ENCODE measurements at places on chromosomes 2 and 18.

DNA sequence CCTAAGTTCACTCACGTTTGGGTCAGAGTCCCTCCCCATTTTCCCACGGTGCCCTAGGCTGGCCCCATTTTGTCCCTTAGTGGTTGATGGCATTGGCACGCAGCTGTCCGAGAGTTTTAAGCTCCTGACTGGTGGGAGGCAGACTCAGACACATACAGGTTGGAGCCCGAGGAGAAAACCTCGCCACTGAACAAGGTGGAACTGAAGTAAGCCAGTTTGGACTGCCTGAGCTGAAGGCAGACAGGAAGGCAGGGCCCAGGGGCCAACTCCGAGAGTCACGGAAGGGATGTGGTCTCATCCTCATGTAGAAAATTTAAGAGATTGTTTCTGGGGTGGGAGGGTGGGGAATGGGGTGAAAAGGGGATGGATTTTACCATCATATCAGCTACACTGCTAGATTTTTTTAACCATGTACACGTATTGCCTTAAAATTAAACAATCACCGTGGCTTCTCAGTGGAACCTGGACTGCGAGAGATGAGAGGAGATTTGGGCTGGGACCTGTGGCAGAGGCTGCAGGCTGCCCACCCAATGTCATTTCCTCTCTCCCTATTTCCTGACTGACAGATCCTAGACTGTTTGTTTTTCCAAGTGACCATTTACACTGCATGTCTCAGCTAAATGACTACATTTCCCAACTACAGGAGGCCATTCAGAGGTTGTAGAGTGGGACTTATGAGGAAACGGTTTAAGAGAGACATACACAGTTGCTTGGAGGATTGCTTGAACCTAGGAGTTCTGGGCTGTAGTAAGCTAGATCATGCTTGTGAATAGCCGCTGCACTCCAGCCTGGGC is 19.4 kb upstream of the NMUR1 start:
- no peak for DNase-seq
- no peak overlapping the region for H3K4me3 ChIP-seq
- H3K27ac ChIP-seq: no peak overlapping the region
- H3K27me3 ChIP-seq: no peaks in the 10 kb centered on the region
- H3K36me3 ChIP-seq: no peaks in the 10 kb centered on the region

DNA sequence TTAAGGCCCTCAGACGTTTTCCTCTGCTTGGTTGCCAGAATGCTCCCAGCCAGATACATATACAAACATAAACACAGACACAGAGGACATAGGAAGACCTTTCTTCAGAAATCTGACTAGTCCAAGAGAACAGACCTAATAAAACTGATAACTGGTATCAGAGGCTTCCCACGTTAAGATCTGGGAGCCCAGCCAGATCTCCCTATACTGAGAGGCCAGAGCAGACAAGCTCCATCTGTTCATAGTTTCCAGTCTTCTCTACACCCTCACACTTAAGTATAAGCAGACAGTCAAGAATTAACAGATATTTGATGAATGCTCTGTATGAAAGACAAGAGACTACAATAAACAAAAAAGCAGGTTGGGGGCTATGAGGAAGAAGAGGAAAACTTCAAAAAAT is 240.5 kb upstream of the CHAC2 start:
- DNase-seq: no peak
- no peaks in the 10 kb centered on the region for H3K36me3 ChIP-seq
- H3K27me3 ChIP-seq: no peaks in the 10 kb centered on the region
- no peak overlapping the region for H3K4me3 ChIP-seq

DNA sequence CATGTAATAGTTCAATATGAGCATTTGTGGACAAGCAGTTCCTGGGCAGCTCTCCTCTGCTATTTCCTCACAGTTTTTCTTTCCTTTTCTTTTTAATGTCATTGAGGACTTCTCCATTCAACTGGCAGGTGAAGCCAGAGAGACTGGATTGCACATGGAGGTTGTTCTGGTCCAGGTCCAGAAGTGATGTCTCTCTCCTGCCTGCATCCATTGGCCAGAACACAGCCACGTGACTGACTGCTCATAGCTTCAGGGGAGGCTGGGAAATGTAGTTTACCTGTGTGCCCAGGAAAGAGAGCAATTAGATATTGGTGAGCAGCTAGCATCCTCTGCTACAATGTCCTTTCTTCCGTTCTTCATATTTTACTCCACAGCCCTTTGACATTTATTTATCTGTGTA is 20.2 kb upstream of the ADAM23 start:
- no peaks in the 10 kb centered on the region for H3K36me3 ChIP-seq
- H3K4me3 ChIP-seq: no peak overlapping the region
- H3K27me3 ChIP-seq: no peaks in the 10 kb centered on the region
- no peaks in the 10 kb centered on the region for H3K4me1 ChIP-seq
- H3K27ac ChIP-seq: no peak overlapping the region

- no peak overlapping the region for H3K27ac ChIP-seq
- H3K4me1 ChIP-seq: no peaks in the 10 kb centered on the region
- H3K4me3 ChIP-seq: no peak overlapping the region
- H3K36me3 ChIP-seq: no peaks in the 10 kb centered on the region
- H3K27me3 ChIP-seq: no peaks in the 10 kb centered on the region
These were observed 28.4 kb downstream of the E2F6 start for GRCh38 chr2:11437602-11438001.

- no peak overlapping the region for H3K4me3 ChIP-seq
- H3K27me3 ChIP-seq: peaks cover 12% of the 10 kb centered on the region
- DNase-seq: no peak
- H3K4me1 ChIP-seq: no peaks in the 10 kb centered on the region
- H3K36me3 ChIP-seq: no peaks in the 10 kb centered on the region
These were observed 371.6 kb downstream of the EIPR1 start for GRCh38 chr2:3005859-3006501.

DNA sequence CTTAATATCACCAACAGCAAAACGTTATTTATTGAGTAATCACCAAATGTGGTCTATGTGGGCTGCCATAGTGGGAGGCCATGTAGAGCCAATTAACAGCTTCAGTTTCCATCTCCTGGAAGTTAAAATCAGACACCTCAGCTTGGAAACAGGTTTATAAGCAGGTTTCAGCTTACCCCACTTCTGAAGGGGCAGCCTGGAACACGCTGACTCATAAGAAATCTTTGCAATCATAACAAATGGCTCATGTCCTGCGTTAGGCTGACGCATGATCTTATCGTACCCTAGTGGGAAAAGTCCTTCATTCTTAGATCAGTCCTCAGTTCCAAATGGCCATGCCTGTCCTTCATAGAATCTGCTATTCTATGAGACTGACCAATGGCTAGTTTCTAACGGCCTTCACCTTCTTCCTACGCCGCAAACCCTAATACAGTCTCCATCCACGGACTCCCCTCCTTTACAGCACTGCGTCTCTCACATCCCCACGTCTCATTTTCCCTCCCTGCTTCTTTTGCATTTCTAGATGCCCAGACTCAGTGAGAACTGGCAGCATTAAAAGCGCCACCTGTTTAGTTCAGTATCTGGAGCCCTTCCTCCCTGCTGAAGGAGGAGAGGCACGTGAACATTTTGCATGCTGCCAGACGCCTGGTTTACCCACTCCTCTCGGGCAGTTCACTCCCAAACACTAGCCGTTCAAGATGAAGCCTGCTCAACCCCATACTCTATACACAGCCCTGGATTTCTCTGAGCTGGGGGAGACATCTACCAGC is 24.2 kb upstream of the BZW1 start:
- H3K4me1 ChIP-seq: peaks cover 6% of the 10 kb centered on the region
- H3K36me3 ChIP-seq: no peaks in the 10 kb centered on the region
- no peak overlapping the region for H3K4me3 ChIP-seq
- peak; percentile 77 for DNase-seq

DNA sequence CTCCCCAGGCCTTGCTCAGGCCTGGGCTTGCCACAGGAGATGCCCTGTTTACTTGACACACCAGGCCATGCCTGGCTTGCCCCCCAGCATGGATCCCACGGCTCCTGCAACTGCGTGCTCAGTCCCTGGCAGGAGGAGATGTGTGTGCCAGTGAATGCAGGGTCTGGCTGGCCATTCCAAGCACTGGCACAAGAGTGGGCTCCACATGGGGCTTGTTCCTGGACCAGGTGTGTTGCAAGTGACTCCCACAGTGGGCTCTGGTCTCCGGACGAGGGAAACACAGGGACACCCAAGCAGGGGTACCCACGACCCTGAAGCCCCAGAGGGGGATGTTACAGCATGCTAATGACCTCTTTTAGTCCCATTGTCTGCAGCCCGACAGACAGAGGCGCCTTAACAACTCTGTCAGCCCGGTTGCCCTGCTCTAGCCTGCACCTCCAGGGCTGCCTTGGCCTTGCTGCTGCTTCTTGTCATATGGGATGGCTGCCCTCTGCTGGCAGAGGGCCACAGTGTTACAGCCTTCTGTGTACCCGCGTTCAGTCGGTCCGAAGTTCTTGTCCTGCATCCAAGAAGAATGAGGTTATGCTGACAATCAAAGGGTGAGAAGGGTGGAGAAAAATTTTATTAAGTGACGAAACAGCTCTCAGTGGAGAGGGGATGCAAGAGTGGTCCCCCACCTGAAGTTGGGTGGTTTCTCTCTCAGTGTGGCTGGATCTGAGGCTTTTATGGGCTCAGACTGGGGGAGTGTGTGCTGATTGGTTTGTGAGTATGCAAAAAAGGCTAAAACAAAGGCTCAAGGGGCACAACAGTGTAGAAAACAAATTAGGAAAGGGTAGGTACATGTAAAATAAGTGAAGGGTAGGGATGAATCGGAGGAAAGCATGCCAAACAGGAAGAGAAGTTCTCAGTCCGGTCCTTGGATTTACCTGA is 180.4 kb downstream of the MBD5 start:
- H3K4me3 ChIP-seq: no peak overlapping the region
- no peaks in the 10 kb centered on the region for H3K36me3 ChIP-seq
- peak; percentile 11 for DNase-seq
- no peaks in the 10 kb centered on the region for H3K4me1 ChIP-seq
- H3K27ac ChIP-seq: no peak overlapping the region

DNA sequence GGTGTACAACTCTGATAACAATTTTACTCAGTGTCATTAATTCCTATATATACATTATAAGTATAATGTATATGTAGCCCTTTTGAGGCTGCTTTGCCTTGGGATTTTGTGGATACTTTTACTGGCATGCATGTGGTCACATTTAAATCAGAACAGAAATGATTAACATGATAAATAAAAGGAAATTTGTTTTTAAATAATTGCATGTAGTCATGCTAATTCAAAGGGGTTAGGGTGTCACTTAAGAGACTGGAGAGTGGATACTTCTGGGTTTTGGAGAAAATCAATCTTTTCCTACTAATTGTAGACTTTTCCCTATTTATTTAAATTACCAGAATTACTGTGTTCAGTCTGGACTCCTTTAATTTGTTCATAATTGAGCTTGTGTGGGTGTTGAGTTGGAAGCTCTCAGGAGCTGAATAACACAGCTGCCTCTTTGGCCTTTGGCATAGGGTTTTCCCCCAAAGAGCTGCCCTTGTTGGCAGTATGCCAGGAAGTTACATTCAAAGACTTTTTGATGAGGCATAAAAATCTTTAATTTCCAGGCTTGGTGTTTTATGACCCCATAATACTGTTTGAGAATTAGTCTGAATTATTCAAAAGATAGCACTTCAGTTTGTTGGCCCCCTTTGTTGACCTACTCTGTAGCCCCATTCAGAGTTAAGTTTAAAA is 484.7 kb upstream of the NRP2 start:
- no peaks in the 10 kb centered on the region for H3K4me1 ChIP-seq
- H3K4me3 ChIP-seq: no peak overlapping the region
- no peaks in the 10 kb centered on the region for H3K36me3 ChIP-seq
- no peak for DNase-seq
- no peak overlapping the region for H3K27ac ChIP-seq

GRCh38 chr2:217975626-217976025 is 27.2 kb downstream of the TNS1 start:
- peaks cover 71% of the 10 kb centered on the region for H3K4me1 ChIP-seq
- no peak for DNase-seq
- H3K36me3 ChIP-seq: peaks cover 17% of the 10 kb centered on the region
- no peak overlapping the region for H3K4me3 ChIP-seq
- no peaks in the 10 kb centered on the region for H3K27me3 ChIP-seq
- H3K27ac ChIP-seq: no peak overlapping the region

DNA sequence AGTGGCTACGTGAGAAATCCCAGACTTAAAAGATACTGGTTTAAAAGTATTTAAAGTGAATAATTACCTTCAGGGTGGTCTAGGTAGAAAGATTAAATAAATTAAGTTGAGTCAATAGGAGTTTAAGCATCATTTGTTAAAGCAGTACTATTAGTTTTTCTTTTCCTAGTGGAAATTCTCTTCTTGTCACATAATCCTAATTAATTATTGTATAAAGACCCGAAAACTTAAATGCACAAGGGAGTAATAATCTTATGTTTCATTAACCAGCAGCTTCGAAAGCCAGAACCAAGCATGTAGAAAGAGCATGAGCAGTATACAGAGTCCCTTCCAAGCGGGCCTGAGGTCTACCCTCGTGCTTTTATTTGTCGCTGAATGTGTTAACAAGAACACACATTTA is 90.2 kb upstream of the SKOR2 start:
- H3K4me1 ChIP-seq: no peaks in the 10 kb centered on the region
- H3K27ac ChIP-seq: no peak overlapping the region
- DNase-seq: no peak
- H3K27me3 ChIP-seq: no peaks in the 10 kb centered on the region
- no peak overlapping the region for H3K4me3 ChIP-seq

- no peaks in the 10 kb centered on the region for H3K36me3 ChIP-seq
- no peaks in the 10 kb centered on the region for H3K27me3 ChIP-seq
- no peaks in the 10 kb centered on the region for H3K4me1 ChIP-seq
- H3K27ac ChIP-seq: no peak overlapping the region
These were observed 59.0 kb downstream of the SEPTIN10 start for GRCh38 chr2:109554758-109555157.

DNA sequence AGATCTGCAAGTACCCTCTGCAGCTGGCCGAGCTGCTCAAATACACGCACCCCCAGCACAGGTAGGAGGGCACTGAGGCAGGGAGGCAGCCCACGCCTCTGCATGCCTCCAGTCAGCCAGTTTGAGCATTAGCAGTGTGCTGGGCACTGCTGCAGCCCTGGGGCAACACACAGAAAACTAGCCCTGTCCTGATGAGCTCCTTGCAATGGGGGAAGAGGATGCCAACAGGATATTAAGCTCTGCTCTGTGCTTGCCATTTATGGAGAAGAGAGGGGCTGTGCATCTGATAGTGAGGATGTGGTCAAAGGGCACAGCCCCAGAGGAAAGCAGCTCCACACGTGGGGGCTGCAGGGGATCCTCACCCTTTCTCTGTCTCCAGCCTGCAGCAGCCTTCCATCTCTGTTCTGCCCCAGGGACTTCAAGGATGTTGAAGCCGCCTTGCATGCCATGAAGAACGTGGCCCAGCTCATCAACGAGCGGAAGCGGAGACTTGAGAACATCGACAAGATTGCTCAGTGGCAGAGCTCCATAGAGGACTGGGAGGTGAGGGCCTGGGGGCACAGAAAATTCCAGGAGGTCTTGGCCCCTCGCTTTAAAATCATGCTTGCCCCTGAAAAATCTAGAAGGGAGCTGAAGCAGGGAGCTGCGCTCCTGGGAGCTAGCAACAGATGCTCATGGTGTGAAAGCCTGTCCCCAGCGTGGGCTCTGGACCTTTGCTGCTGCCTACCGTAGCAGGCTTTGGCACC is 51.7 kb downstream of the FAM168B start:
- no peaks in the 10 kb centered on the region for H3K27me3 ChIP-seq
- no peak overlapping the region for H3K27ac ChIP-seq
- no peaks in the 10 kb centered on the region for H3K4me1 ChIP-seq

- H3K4me1 ChIP-seq: peaks cover 41% of the 10 kb centered on the region
- no peak overlapping the region for H3K4me3 ChIP-seq
- H3K27me3 ChIP-seq: no peaks in the 10 kb centered on the region
- no peaks in the 10 kb centered on the region for H3K36me3 ChIP-seq
- peak overlapping the region; percentile 61 for H3K27ac ChIP-seq
These were observed 8.9 kb downstream of the STAM2 start for GRCh38 chr2:152166633-152167032.

- no peak for DNase-seq
- no peaks in the 10 kb centered on the region for H3K36me3 ChIP-seq
- no peaks in the 10 kb centered on the region for H3K27me3 ChIP-seq
- H3K4me1 ChIP-seq: no peaks in the 10 kb centered on the region
These were observed 71.3 kb downstream of the FASTKD2 start for GRCh38 chr2:206836722-206837121.
